ENCODE measurements at places on chromosomes 12 and 14.

DNA sequence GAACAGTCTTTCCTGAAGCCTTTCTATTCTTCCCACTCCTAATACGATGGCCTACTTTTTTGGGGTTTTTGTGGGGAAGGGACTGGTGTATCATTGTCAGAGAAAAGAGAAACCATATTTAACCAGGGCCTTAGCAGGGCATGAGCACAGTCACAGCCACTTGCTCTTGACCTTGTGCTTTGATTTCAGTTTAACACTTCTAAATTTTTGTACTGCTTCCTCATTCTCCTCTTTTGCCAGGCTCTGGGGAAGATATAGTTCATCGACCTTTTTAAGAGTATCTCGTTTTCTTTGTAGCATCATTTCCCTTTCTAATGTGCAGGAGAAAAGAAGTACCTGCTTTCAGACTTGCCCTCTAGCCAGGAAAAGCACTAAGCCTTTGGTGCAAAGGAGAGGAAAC is 2.2 kb downstream of the ZBTB1 start:
- no peak overlapping the region for H3K4me3 ChIP-seq
- H3K27me3 ChIP-seq, result no peaks in the 10 kb centered on the region
- no peaks in the 10 kb centered on the region for H3K36me3 ChIP-seq
- H3K4me1 ChIP-seq, result peaks cover 25% of the 10 kb centered on the region

DNA sequence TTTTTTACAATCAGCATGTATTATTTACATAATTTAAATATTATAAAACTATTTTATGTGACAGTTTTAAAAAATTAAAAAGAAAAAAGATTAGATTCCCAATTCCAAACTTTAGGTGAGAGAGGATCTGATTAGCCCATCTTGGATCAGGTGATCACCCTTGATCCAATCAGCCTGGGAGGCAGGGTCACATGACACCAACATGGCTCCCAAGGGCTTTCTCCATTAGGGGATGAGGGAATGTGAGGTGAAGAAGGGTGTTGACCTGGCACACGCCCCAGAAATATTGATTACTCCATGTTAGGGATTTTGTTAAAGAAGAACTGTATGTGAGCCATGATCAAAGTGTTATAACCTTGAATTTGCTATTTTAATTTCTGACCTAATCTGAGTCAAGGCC is 225.4 kb downstream of the RBM19 start:
- DNase-seq, result no peak
- H3K27ac ChIP-seq, result no peak overlapping the region
- no peaks in the 10 kb centered on the region for H3K27me3 ChIP-seq
- no peaks in the 10 kb centered on the region for H3K36me3 ChIP-seq
- H3K4me3 ChIP-seq, result no peak overlapping the region
- H3K4me1 ChIP-seq, result no peaks in the 10 kb centered on the region

DNA sequence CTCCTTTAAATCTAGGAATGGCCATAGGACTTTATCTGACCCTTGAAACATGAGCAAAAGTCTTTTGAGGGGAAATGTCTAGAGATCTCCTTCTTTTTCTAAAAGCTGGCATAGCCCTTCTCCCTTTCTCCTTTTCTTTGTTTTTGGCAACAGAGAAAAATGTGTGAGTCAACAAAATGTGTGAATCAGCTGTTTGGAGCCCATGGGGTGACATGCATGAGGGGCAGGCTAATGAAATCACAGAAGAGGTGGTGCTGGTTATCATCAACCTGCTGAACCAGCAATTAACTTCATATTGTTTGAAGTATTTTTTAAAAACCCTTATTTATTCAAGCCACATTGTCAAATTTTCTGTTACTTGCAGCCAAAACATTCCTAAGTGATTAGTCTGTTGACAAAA is 132.3 kb downstream of the CCDC59 start:
- no peaks in the 10 kb centered on the region for H3K27me3 ChIP-seq
- no peaks in the 10 kb centered on the region for H3K36me3 ChIP-seq
- no peaks in the 10 kb centered on the region for H3K4me1 ChIP-seq
- DNase-seq, result no peak
- no peak overlapping the region for H3K4me3 ChIP-seq
- no peak overlapping the region for H3K27ac ChIP-seq

GRCh38 chr14:60211153-60211552 is 37.9 kb upstream of the PPM1A start:
- H3K27ac ChIP-seq, result no peak overlapping the region
- no peaks in the 10 kb centered on the region for H3K4me1 ChIP-seq
- no peak overlapping the region for H3K4me3 ChIP-seq
- H3K36me3 ChIP-seq, result no peaks in the 10 kb centered on the region

DNA sequence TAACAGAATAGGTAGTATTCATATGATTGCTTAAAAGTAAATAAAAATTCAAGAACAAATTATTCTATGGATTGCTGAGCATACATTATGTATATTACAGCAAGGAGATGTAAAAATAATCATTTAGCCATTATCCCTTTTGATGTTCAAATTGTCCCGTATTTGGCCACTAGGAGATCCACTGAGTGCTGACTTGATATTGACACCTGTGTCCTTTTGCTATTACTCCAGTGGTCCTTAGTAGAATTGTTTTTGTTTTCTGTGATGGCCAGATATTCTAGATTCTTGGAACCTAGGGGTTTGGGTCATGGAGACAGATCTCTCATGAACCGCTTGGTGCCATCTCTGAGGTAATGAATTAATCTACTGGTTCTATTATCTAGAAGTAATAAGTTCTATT is 16.8 kb downstream of the ERO1A start:
- H3K36me3 ChIP-seq, result peaks cover 49% of the 10 kb centered on the region
- H3K27me3 ChIP-seq, result no peaks in the 10 kb centered on the region

DNA sequence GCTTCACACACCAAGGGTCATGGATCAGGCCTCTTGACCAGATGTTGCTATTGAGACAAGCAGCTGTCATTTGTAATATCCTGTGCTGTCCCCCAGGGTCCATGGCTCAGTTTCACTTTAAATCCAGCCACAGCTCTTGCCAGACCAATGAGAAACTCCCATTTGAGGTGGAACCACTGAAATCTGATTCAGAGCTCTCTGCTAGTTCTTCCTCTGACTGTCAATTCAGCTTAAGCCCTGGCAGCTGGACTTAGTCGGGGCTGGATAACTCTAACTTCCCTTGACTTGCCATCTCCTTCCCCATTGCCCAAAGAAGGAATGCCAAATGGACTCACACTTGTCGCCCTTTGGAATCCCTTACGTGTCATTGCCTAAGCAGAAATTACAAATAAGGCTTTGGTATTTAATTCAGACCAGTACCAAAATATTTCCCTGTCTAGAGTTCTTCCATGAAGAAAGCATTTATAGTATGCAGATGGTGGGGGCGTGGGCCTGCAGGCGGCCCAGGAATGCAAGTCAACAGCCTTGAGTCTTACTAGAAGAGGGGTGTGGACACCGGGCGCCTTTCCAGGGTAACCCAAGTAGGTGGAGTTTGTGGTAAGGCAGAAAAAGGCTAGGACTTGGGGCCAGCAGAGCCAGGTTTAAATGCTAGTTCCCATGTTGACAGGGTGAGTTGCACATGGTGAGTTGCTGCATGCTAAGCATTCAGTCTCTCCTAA is 96.9 kb upstream of the TMPO start:
- peak overlapping the region; percentile 32 for H3K4me3 ChIP-seq
- no peaks in the 10 kb centered on the region for H3K36me3 ChIP-seq
- no peak for DNase-seq
- H3K27me3 ChIP-seq, result no peaks in the 10 kb centered on the region
- H3K4me1 ChIP-seq, result peaks cover 39% of the 10 kb centered on the region
- peak overlapping the region; percentile 49 for H3K27ac ChIP-seq

GRCh38 chr12:104605685-104606084 is 148.9 kb downstream of the CHST11 start:
- H3K4me3 ChIP-seq, result peak overlapping the region; percentile 22
- peak overlapping the region; percentile 70 for H3K27ac ChIP-seq
- peaks cover 39% of the 10 kb centered on the region for H3K4me1 ChIP-seq
- H3K27me3 ChIP-seq, result no peaks in the 10 kb centered on the region

DNA sequence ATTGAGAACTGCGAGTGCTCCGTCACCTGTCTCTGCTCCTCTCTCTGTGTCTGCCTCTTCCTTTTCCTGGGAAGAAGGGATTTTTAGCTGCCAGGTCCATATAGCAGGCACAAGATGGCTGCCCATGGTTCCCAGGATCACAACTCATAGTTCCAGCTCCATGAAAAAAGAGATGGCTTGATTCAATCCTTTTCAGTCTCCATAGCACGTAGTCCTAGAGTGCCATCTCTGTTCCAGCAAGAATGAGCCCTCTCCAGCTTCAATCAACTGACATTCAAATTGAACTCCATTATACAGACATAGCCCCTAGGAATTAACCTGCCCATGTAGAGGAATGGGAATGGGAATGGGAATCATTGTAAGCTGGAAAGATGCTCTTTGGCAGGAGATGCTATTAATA is 34.7 kb upstream of the RTRAF start:
- H3K4me3 ChIP-seq, result no peak overlapping the region
- no peaks in the 10 kb centered on the region for H3K27me3 ChIP-seq
- no peak for DNase-seq
- H3K27ac ChIP-seq, result no peak overlapping the region
- H3K36me3 ChIP-seq, result no peaks in the 10 kb centered on the region
